ENCODE measurements at places on chromosomes 16 and 17.

- no peak for DNase-seq
These were observed 4.5 kb upstream of the CCDC57 start for GRCh38 chr17:82217120-82217529.

- DNase-seq = no peak
These were observed 276.1 kb downstream of the SLC39A11 start for GRCh38 chr17:72816406-72816805.

DNA sequence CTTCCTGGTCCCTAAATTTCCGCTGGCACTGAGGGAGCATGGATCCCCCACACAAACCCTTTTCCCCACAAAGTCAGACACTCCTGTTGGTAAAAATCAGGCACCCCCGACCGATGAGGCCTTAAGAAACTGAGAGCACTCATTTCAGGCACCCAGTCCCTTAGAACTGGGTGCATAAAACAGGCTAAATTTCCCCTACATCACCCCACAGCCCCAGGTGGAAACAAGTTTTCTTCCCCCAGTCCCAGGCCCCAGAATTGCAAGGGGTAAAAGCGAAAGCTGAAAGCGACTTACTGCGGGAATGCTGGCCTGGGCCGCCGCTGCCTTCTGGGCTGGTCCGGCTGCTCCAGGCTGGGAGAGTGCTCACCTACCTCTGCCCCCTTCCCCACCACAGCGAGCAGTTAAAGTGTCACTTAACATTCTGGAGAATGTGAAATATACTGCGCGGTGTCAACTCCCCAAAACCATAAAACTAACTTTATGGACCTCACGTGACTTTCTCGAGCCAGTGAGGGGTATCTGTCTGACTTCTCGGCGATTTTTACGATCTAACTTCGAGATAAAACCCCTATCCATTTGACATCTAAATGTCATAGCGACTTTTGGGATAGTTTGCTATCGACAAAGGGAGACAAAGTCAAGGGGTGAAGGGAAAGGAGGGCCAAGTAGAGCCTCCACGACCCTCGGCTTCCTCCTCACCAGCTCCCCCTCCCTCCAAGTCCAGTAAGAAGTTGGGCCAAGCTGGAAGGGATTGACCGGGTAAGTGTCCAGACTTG is at the start of gene HOXB3:
HOXB3 (minus strand) TSS at position 411 of the 776 bp plus-strand sequence. CDS start 37,767 bp downstream, outside the sequence.
- DNase-seq = no peak

GRCh38 chr17:63082273-63082861 is 116.3 kb downstream of the TANC2 start:
- no peak for DNase-seq

DNA sequence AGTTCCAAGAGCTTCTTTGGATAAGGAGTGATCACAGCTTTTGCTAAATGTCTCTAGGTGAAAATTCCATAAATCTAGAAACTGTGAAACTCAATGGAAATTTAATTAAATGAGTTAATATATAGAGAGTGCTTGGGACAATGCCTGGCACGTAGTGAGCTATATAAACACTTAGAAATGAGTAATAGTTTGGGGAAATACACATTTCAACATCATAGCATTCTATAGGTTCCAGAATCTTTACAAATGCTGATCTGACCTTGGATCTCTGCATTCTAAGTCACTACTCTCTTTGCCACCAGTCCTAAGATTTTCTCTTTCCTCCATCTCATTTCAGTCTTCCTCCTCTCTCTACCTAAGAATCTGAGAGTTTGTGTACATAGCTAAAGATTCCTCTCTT is 175.6 kb downstream of the SOX9 start:
- no peak for DNase-seq

DNA sequence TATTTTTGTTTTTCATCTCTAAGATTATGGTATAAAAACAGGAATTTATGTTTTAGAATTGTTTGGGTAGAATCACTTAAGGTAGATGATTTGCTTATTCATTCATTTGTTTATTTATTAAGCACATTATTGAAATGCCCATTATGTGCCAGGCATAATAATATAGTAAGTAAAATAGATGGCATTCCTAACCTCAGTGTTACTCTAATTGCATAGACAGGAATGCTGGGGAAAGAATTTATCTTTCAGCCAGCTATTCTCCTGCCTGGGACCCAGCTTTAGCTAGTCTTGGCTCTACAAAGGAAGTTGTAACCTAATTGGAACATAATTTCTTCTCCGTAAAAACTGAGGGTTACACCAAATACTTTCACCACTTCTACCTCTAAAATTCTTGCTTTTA is 44.6 kb downstream of the NFAT5 start:
- no peak for DNase-seq

- DNase-seq = no peak
These were observed 19.8 kb downstream of the MAP2K4 start for GRCh38 chr17:12040478-12040877.

- DNase-seq = no peak
These were observed 2.2 kb downstream of the C16orf95 start for GRCh38 chr16:87314990-87315420.

DNA sequence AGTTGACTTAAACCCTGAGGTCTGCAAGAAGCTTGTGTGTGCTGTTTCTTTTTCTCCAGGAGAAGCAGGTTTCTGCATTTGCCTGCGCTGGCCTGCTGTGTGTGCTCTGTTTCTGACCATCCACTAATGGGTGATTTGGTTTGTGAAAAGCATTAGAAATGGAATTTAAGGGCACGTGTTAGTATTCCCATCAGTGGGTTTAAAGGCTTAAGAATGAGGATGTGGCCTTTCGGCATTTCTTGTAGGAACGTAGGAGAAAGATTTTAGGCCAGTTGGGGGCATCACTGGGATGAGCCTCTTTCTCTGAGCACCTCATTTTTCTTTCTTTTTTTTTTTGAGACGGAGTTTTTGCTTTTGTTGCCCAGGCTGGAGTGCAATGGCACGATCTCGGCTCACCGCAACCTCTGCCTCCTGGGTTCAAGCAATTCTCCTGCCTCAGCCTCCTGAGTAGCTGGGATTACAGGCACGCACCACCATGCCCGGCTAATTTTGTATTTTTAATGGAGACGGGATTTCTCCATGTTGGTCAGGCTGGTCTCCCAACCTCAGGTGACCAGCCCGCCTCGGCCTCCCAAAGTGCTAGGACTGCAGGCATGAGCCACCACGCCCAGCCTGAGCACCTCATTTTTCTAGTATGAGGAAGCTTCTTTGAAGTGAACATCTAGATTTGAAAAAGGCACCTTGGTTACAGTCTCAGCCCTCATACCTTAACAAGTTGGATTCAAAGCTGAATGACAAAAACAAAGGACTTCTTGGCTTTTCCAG is 110.3 kb downstream of the BANP start:
- no peak for DNase-seq

- DNase-seq = peak; percentile 45
These were observed 32.6 kb upstream of the TAC4 start for GRCh38 chr17:49880291-49881053.

DNA sequence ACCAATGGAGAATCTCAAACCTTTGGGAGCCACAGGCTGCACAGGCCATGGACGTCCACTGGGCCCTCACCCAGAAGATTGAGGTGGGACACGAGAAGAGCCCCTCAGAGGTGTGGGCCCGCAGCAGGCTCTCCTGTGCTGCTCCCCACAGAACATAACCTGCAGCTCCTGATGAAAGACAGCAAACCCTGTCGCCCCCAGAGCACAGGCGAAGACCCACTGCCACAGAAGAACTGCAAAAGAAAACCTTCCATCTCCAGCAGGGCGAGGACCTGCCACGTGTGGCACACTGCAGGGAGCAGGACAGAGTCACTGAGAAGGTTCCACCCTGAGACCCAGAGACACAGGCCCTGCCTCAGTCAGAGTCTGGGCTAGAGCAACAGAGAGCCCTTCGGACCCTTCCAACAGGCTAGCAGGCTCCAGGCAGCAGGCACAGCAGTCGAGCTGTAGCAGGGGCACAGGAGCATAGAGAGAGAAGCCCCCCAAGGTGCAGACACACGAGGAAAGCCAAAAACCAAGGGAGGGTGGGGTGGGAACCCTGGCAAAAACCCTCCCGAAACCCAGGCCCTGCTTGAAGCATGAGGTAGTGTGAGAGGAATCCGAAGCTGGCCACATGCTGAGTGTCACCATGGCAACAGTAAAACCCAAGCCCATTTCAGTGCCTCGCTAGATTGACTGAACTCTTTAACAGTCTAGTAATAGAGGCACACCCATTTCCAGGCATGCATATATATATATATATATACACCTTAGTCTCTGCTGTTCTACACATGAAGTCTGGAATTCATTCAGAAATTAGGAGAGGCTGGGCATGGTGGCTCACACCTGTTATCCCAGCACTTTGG is 60.0 kb upstream of the CHMP6 start:
- no peak for DNase-seq

GRCh38 chr16:84940670-84941551 is 70.4 kb downstream of the ZDHHC7 start:
- no peak for DNase-seq

DNA sequence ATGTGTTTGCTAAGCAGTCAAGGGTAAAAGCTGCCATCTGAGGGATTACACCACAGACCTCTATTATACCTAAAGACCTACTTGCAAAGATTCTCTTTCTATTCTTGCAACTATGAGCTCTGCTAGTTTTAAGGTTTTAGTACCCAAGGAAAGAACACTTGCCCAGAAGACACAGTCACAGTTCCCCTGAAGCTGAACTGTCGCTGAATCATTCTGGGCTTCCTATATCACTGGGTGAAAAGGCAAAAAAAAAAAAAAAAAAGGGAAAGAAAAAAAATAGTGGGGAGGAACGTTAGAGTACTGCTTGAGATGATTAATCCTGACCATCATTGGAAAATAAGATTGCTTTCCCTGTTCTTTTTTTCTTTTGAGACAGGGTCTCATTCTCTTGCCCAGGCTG is 37.9 kb downstream of the LYRM1 start:
- DNase-seq = no peak

DNA sequence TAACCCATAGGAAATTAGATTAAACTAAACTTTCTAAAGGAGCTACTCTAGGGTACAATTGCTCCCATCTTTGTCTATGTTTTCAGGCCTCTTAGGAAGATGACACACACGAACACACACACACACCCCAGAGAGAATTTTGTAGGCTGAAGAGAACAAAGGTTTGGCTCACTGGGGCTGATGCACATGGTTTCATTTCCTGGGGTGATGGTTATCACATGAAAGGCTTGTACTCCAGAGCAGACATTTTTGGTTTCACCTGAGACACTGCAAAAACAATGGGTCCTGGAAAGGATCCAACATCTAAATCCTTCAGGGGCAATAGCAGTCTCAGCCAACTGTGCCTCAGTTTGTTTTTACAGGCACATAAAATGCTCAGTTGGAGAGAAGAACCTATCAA is 62.8 kb downstream of the GRB7 start:
- DNase-seq = no peak

DNA sequence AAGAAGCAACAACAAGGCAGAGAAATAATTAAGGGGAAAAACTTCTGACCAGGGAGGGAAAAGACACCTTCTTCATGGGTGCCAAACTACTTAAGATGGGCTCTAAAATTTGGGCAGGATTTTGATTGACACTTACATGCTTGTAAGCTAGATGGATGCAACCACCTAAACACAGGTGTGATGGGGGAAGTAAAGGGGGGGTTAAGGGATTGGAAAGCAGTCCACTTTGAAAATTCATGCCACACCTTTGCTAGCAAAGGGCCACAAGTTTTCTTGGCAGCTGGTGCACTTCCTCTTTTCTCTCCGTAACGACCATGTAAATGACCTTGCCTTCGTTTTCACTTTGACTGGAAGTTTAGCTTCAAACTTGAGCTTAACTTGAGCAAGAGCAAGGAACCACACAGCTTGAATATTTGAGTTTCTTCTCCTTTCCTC is 14.3 kb upstream of the PRKAR1A start:
- no peak for DNase-seq

DNA sequence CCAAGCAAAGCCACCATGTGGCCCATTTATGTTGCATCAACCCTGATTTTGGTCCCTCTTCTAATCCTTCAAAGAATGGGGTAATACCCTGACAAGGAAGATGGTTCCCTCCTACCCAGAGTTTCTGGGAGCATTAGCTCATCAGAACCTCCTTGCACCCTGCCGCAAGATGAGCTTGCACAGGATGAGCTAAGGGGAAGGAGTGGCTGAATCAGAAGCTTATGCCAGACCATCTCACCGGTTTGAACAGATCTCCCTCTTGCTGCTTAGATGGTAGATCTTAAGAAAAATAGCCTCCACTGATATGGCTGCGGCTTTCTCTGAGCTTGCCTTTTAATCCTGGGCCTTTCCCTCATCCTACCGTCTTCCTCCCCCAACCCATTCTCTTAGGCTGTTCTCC is 175.1 kb downstream of the SOX9 start:
- DNase-seq = no peak

Data from stimulated activated CD8-positive, alpha-beta memory T cell treated with anti-CD3 and anti-CD28 coated beads, Interleukin-15, amount 100 ng/mL, for 24 hours (primary cell).